Foreskin keratinocyte (primary cell): ENCODE measurements at places on chromosomes 12 and 14. TPM values are rescaled to one million over a fixed set of nuclear protein-coding genes. Genes with fewer than 3 reads are reported as not detected.

GRCh38 chr12:121513464-121514183 is 67.2 kb downstream of the KDM2B start:
- no peak for DNase-seq

The SSTR1 gene
- total RNA-seq: not detected in 2 replicates

DNA sequence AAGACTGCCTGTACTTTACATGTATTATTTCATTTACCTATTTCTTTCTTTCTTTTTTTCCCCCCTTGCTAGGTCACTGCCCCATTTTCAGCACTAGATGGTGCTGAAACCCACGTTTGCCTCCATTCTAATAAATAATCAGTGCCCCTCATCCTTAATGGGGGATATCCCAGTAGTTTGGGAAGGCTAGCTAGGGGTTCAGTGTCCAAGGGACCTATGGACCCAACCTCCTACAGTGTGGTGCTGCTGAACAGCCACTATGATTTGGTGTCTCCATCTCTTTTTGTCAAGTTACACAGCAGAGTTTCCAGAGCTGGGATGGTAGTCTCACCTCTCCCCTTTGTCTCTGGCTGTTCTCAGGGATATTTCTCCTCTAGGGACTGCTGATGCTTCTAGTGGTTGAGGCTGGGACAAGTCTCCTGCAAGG is 6.5 kb upstream of the HCFC2 start:
- DNase-seq: no peak

- DNase-seq: no peak
Observed at GRCh38 chr14:102807013-102807406, 29.8 kb downstream of the TRAF3 start.

DNA sequence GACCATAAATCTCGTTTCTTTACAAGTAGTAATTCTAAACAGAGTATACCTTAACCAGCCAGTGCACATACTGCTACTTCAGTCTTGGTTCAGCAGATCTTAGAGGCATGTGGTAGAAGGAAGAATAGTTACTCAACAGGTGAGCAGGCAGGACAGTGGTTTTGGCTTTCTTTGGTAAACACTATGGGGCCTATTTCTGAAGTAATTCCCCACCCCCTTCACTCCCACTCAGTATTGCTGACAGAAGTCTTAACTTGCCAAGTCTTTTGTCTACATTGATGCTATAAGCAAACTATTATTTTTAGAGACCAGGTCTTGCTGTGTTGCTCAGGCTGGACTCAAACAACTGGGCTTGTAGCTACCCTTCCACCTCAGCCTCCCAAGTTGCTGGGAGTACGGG is 68.5 kb downstream of the FBXO34 start:
- peak; percentile 29 for DNase-seq

- peak; percentile 95 for DNase-seq
Observed at GRCh38 chr14:62691647-62692489, 353.4 kb downstream of the KCNH5 start.

DNA sequence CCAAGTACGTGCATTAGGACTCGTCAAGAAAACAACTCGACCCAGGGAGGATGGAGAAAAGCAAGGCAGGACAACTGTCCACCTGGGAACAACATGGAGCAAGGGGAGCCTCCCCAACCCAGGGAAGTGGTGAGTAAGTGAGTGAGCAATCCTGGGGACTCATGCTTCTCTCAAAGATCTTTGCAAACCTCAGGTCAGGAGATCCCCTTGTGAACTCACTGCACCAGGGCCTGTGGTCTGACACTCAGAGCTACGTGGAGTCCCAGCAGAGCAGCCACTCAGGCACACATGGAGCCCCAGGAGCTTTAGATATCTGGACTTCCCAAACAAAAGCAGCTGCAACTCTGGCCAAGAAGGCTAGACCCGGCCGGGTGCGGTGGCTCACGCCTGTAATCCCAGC is 12.2 kb upstream of the OR5AU1 start:
- DNase-seq: peak; percentile 60

The RAPGEF3 gene
- 7.7 and 8.1 TPM in 2 replicates for total RNA-seq

DNA sequence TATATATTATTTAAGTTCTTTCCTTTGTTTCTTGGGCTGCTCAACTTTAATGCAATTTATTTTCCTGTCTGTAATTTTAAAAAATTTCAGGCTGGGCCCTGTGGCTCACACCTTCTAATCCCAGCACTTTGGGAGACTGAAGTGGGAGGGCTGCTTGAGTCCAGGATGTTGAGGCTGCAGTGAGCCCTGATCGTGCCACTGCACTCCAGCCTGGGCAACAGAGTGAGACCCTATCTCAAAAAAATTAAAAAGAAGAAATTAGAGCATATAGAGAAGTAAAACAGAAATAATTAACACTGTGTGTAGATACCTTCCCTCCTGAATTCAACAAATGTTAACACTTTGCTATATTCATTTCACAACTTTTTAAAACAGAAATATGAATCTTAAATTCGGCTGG is 74.2 kb downstream of the DENND5B start:
- DNase-seq: no peak

DNA sequence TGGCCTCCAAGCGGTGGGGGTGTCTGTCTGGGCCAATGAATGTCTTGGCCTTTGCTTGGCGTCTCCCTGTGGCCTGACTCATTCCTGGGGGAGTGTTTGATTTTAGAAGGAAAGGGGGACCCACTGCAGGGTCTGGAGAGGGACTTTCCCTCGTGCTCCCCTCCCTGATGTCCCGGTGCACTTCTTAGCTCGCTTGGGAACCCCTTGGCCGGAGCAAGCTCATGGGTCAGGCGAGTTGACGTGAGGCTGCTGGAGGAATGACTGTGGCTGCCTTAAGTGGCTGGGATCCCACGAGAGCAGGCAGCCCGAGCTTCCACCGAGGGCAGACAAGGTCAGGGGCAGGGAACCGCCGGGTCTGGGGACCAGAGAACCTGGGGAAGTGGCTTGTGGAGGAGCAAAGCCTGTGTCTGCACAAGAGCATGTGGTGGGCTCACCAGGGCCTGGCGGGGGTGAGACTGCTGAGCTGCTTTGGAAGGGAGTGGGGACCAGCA is 218.4 kb upstream of the C14orf180 start:
- no peak for DNase-seq

- DNase-seq: no peak
Observed at GRCh38 chr12:109654357-109654756, 59.3 kb upstream of the FAM222A start.

DNA sequence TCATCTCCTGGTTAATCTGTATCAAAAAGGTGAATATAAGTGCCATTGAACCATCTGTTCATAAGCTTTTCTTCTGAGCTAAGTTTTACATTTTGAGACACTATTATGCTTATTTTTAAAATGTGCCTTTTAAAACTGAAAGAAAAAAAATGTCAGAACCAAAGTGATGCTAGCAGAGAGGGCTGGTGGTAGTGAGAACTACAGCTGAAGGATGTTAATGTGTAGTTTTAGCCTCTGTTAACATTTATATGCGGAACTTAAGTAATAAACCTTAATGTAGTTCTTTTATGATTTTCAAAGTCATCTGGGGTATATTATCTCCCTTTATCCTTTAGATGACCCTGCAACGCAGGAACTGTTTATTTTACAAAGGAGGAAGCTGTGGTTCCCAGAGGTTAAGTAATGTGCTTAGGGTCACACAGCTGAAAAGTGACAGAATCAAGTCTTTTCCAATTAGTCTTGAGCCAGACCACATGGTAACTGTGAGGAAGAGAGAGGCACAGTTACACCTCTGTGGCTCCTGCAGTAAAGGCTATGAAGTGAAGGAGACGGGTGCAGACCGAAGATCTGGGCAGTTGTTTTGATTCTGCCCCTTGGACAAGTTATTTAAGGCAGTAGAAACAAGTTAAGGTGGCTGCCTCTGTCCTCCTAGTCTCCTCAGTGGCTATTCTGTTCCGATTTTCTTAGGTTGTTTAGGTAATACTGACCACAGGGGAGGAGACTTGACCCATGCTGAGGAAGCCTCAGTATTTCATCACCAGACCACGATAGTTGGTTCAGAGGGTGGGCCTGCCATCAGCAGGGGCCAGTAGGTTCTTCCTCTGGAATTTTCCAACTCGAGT is 23.9 kb downstream of the GNG2 start:
- DNase-seq: no peak

DNA sequence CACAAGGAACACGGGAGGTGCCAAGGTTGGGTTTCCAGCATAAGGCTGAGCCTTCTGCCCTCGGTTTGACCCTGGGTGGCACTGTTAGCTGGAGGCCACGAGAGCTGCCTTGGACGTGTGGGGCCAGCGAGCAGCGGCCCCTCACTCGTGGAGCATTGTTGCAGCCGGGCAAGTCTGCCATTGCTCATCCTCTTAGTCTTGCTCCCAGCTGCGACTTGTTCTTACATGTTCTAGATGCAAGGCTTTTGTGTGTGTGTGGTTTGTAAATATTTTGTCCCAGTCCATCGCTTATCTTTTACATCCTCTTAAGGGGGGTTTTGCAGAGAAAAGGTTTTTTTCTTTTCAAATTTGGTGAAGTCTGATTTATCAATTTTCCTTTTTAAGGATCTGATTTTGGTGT is 21.1 kb upstream of the C1S start:
- peak; percentile 60 for DNase-seq

GRCh38 chr12:98126637-98127335 is 388.6 kb upstream of the TMPO start:
- DNase-seq: no peak

The MYO1A gene
- not detected in 2 replicates for total RNA-seq

DNA sequence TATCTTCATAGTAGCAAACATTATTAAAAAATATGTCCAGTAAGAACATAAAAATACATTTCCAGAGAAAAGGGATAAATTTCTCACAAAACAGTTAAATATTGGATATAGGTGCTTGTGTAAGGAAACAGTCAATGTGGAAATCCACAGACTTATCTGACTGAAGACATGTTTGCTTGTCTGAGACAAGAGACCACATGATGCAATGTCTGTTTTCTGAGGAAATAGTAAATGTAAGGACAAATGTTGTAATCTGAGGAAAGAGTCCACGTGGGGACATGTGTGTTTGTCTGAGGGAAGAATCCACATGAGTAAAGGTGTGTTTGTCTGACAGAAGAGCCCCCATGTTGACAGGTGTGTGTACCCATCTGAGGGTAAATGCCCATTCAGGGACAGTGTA is 1093.2 kb downstream of the TMEM121 start:
- DNase-seq: no peak

GRCh38 chr12:3496957-3497356 is 6.0 kb downstream of the PRMT8 start:
- peak; percentile 39 for DNase-seq

DNA sequence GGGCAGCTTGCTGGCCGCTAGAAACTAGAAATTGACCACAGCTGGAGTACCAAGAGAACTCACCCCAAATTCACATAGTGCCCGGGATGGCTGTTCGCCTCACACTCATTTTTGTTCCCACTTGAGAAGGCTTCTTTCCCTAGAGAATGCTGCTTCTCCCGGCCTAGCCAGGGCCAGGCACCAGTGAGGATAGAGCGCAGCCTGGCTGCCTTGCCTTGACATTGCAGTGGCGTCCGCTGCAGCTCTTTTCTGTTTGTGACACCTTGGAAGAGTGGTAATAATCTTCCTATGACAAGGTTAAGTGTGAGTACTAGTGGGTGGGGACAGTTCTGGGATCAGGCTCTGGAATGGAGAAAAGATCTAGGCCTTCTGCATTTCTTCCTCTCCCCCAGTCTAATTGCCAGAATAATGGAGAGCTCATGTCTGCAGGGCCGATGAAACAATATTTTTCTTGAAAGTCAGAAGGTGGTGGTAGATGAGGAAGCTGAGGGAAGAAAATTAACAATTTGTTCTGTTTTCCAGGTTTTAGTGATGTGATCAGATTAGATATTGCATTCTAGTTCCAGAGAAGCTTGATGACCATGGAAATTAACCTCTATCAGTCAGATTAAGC is 3.7 kb downstream of the TMEM253 start:
- DNase-seq: peak; percentile 77

The SYCP3 gene
- 0.07 and 0.17 TPM in 2 replicates for total RNA-seq

DNA sequence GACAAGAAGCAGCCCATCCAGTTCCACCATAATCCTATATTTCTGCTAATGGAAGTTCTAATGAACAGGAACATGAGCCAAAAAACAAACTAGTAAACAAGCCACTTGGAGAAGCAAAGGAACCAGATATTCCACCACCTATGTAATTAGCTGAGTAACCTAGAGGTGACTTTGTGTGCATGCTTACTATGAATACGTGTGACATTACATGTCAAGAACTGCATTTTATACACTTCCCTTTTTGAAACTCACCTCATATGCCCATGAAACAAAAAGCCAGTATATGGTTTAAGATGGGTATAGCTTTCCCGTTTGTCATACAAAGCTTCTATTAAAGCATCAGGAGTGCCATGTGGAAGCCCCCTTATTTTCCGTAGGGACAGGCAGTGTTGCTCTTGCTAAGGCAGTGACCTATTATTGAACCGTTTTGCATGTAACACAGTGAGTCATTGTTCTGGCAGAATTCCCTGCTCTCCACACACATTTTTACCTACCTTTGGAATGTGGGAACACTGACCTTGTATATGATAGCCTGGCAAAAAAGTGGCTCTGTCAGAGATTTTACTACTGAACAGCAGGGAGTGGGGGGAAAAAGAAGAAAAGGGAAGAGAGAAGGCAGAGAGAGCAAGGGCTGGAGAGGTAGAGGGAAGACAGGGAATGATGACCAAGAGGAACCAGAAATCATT is 34.8 kb upstream of the FRMD6 start:
- DNase-seq: peak; percentile 54

The CIDEB gene
- 2.6 and 2.7 TPM in 2 replicates for total RNA-seq
